ENCODE measurements at places on chromosomes 4 and X.

DNA sequence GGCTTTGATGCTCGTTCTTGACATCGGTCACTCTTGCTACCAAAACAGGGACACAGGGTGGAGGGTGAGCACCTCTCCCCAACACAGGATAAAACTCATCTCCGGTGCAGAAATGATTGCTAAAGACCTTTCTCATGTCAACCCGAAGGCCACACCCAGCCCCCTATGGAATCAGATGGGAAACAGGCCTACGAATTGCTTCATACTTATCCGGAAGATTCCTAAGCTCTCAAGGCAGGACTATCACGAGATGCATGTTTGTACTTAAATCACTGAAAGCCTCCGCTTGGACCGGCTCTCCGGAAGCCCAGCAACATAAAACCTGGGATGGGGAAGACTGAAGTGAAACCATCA is 74.9 kb downstream of the MTMR1 start:
- no peak for DNase-seq

- DNase-seq = no peak
Measured at GRCh38 chrX:50818986-50819385, 5.0 kb upstream of the SHROOM4 start.

- no peak for DNase-seq
Measured at GRCh38 chr4:26590639-26591038, 6.8 kb downstream of the TBC1D19 start.

DNA sequence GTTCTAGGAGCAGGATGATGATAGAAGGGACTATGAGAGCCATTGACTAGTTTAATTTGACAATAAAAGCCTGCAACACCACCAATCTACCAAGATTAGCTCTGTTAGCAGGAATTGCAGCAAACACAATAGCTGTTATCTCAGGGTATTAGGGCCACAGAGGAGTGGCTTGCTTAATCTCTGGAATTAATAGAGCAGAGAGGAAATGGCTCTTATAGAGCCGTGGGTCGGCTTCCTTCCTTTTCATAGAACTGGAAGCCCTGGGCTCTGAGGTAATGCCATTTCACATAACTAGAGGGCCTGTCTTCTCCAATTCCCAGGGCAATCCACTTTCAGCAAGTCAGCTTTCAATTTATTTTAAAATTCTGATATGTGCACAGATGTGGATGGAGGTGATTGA is 83.0 kb downstream of the MAMLD1 start:
- no peak for DNase-seq

- DNase-seq = no peak
Measured at GRCh38 chr4:14386196-14386595, 616.1 kb upstream of the CPEB2 start.
